Muscle of back (tissue), 13 donors: ENCODE measurements at places on chromosomes 7 and 10.

GRCh38 chr10:48247680-48248079 lies 26.8 kb downstream of the FRMPD2 start:
- no peak for DNase-seq

DNA sequence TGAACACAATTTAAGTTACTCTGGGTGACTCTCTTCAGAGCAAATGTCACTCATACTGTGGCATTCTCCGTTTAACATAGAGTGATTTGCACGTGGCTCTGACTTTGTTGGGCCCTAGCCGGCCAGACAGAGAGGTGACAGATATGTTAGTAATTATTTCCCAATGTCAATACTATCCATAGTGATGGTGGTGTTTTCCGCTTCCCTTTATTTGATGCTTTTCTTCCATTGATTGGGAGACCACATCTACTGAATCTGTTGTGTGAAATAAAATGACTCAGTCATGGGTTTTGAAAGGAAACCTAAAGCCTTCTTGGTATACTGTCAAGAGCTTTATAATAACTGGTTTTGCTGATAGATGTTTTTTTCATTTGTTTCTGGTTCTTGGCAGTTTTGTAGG lies 7.4 kb downstream of the AVL9 start:
- DNase-seq = no peak

DNA sequence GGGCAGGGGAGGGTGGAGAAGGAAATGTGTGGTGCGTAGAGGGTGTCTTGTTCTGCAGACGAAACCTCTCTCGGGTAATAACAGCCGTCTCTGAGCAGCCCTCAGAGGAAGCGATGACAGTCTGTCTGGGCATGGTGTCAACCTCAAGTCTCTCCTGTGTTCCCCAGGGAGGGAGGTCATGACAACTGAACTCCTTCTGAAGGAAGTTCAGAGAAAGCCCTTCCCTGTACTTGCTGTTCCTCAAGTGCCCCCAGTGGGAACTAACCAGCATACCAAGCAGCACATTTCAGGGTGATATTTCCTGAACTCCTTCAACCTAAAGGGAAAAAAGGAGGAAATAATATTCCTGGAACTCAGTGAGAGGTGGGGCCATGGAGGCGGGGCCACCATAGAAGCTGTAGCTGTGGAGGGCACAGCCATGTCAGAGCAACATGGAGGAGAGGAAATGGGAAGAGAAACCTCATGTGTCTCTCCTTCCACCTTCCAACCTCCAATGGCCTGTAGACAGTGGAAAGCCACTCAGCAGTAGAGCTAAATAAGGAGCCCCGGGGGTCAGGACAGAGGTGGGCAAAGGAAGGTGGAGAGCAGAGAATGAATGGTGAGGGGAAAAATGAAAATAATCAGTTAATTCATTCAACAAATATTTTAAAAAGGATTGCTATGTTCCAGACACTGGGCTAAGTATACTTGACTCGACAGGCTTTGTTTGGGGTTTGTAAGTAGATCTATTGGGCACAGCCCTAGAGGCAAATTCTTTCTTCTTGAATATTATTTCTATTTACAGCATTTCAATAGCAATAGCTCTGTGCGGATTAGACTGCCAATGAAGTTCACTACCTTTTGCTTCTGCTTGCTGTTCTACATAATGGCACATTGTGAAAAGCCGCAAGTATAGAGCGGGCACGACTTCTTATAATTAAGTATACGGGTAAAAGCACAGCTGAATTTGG lies 61.0 kb upstream of the AOAH start:
- peak; percentile 3 for DNase-seq

DNA sequence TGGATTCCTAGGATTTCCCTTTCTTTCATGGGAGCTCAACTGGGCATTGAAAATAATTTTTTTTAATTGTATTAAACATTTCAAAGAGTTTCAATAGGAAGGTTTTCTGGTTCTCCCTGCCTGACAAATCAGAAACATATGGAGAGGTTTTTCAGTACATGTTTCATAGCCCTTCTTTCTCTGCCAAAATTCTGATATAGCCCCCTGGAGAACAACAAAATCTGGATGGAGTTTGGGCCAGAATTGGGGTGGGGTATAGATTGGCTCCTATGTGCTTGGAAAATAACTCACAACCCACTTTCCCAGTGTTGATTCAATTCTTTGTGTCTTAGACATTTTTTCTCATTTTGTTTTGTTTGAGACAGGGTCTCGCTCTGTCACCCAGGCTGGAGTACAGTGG lies 24.6 kb upstream of the EIF4H start:
- DNase-seq = no peak

GRCh38 chr7:133135451-133135850 lies 53.6 kb upstream of the CHCHD3 start:
- DNase-seq = no peak

GRCh38 chr10:23435378-23435777 lies 3.5 kb upstream of the OTUD1 start:
- no peak for DNase-seq
